ENCODE measurements at places on chromosomes 12 and 14.

- DNase-seq = no peak
These were observed 5.6 kb upstream of the OR6C76 start for GRCh38 chr12:55420307-55420962.

GRCh38 chr14:61765225-61765943 is 3.2 kb downstream of the SNAPC1 start:
- no peak for DNase-seq

DNA sequence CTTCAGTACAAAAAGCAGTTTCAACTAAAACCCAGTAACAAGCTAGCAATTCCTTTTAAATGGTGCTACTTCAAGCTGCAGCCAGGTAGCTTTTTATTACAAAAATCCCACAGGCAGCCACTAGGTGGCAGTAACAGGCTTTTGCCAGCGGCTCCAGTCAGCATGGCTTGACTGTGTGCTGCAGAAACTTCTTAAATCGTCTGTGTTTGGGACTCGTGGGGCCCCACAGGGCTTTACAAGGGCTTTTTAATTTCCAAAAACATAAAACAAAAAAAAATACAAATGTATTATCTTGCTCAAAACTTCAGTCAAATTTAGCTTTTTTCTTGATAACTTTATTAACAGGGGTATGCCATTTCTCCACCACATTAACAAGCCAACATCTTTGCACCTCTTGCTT is 3.6 kb upstream of the CLEC4E start:
- DNase-seq = peak; percentile 12

GRCh38 chr14:61475316-61475715 is 153.9 kb downstream of the PRKCH start:
- peak; percentile 69 for DNase-seq

GRCh38 chr12:109722721-109723094 is 9.1 kb downstream of the FAM222A start:
- no peak for DNase-seq

- DNase-seq = no peak
These were observed 22.2 kb downstream of the CYP46A1 start for GRCh38 chr14:99706107-99706900.

- no peak for DNase-seq
These were observed 83.4 kb downstream of the GTF2A1 start for GRCh38 chr14:81137316-81137715.

DNA sequence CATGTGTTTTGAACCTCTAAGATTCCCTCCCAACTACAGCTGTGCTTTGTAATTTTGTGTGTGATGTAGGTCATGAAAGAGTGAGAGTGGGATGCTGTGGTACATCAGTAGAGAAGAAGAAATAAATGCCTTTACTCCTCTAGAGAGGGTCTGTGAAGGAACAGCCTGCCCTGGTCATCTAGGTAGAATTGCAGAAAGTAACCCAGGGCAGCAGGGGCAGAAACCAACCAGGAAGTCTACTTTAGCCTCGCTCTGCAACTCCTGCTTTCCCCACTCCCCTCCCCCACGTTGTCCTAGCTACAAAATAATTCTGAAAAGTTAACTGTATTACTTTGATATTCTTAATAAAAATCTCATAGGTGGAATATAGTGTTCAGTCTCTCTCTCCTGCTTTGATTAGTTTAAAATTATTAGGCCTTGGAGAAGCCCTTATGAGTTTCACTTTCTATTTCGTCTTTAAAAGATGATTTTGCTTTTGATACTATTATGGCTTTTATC is 7.5 kb downstream of the TBK1 start:
- DNase-seq = no peak

DNA sequence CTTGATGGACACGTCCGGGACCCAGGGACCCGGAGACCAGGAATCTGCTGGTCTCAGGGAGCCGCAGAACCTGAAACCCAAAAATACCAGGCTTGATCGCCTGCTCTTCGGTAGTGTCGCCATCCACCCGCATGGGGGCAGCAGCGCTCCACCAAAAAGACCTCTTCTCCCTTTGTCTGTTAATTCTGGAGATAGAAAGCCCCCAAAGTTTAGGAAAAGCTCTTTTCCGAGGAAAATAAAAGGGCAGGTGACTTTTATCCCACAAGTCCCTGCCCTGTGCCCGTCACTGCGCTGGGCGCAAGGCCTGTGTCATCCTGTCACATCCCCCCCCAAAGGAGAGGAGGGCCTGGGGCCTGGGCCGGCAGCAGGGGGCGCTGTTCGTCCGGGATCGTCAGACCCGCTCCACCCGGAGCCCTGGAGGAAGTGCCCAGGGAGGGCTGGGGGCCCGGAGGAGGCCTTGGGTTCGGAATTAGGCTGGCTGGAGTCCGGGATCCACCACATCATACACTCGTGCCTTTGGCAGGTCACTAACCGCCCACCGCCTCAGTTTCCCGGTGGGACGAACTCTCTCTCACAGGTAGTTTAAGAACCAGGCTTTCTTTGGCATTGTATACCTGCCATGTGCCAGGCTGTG is 31.9 kb downstream of the DAD1 start:
- DNase-seq = peak; percentile 83

DNA sequence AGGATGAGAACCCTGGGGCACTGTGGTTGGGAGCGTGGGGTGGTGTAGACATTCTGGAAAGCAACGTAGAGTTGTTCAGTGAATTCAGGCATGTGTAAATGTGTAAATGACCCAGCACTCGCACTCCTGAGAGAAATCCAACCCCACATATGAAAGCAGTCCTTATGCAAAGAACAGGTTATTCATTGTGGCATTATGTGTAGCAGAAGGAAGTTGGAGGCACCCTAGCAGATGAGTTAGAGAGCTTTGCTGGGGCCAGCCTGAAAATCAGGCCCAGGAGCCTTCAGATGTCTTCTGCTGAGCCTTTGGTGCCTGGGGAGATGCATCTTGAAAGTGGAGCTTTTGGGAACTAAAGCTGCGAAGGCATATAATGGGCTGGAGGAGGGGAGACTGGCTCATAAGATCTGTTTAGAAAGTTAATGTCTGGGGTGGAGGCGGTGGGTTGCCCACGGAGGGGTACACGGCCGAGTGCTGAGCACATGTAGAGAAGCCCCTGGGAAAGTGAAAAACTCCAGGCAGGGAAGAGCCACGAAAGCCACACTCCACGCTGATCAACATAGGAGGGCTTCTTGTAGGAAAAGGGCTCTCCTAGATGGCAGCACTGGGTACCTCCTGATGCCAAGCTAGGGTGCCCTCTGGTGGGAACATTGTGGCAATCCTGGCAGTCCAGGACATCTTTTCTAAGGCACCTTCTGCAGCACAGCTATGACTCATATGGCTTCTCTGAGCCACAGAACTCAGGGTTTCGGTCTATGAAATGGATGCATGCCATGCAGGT is 6.0 kb upstream of the KRT83 start:
- peak; percentile 91 for DNase-seq

DNA sequence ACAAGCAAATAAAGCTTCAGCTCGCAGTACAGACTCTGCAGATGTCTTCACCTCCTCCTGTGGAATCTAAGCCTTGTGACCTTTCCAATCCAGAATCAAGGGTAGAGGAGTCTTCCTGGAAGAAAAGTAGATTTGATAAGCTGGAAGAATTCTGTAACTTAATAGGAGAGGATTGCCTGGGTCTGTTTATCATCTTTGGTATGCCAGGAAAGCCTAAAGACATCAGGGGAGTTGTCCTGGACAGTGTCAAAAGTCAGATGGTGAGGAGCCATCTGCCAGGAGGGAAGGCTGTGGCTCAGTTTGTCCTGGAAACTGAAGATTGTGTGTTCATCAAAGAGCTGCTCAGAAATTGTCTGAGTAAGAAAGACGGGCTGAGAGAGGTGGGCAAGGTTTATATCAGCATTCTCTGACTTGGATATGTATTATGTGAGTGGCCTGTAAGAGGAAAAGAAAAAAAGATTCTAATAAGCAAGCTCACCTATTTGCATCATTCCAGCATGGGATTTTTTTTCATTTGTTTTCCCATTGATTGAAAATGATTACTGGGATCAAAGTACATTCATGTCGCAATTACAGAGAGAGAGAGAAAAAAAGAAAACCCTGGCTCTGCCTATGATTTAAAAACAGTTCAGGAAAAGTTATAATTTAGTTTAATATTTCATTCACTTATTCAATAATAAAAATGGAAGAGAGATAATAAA is 767 bp downstream of the REP15 start:
- DNase-seq = no peak

GRCh38 chr12:102763471-102763870 is 153.6 kb downstream of the PAH start:
- DNase-seq = no peak

DNA sequence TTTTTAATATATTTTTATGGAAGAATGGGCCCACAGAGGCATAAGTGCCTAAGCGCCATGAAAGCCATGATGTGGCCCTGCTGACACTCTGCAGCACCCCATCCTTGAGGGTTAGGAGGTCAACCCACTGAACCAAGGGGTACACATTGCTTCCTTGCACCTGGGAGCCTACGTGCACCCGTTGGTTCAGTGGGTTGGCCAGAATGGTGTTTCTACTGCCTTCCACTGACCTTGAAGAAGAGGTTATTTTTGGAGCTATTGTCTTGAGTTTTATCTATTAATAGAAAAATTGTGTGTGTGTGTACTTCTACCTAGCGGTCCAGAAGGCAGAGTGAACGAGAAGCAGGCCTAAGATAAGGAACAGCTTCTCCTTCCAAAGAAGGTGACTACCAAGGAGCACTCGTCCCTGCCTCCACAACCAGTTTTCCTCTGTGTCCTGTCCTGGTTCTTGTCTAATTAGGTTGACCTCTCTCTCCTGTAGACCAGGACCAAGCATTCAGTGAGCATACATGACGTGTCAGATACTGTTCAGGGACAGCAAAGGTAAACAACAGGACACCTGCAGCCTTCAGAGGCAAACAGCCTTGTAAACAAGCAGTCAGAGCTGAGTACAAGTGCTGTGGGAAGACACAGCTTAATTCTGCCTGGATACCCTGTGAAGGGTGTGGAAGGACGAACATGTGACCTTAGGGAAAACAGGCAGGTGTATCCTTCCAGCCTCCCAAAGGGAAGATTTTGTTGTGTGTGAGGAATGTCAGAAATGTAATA is 30.4 kb upstream of the PLEK2 start:
- no peak for DNase-seq

- peak; percentile 6 for DNase-seq
These were observed 17.5 kb downstream of the DYRK4 start for GRCh38 chr12:4579305-4580102.

- no peak for DNase-seq
These were observed 782.5 kb downstream of the C12orf50 start for GRCh38 chr12:87246726-87247125.

DNA sequence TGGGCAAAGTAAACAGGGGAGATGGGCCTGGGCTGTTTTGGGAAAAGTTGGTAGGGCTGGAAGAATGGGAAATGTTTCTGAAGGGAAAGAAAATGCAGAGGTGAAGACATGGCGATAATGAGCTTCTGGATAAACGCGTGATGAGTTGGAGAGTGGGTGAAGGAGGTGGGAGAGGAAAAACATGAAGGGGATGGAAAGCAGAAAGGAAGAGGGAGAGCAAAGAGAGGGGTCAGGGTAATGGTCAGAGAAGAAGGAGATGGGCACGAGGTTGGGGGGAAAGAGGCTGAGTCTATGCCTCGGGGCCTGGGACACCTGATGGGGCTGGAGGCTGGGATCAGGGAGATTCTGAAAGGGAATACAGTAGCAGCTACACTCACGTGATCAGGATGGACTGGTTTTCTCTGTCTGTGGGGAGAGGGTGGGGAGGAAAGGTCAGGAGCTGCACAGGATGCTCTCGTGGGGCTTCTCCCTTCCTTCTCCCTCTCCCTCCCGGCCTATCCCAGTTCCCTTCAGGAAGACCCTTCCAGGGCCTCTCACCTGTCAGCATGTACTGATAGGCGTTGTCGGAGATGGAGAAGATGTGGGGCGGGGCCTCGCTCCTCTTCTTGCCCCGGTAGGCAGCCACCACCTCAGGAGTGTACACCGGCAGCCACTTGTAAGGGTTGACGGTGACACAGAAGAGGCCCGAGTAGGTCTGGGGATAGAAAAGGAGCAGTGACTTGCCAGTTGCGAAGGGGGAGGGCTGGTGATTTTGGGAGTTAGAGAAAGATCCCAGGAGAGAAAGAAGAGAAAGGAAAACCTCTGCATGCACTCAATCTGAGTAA is 3.1 kb downstream of the MYH7 start:
- DNase-seq = no peak

DNA sequence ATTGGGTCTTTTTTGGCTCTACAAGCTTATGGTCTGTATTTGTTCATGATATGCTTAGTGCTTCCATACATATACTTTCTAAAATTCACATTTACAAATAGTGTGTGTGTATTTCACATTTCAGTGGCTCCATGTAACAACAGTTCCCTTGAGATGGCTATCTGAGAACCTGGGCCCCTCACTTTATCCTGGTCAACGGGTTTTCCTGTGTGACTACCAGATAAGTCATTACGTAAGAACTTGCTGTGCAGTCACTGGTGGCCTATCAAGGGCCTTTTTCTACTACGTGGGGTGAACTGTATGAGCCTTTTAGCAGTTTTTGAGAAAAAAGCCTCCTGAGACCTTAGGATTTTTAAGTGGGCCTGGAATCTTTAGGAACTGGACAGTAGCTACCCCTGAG is 454.1 kb downstream of the PCNX1 start:
- no peak for DNase-seq

- no peak for DNase-seq
These were observed 201.1 kb upstream of the RGS6 start for GRCh38 chr14:71731096-71731495.

DNA sequence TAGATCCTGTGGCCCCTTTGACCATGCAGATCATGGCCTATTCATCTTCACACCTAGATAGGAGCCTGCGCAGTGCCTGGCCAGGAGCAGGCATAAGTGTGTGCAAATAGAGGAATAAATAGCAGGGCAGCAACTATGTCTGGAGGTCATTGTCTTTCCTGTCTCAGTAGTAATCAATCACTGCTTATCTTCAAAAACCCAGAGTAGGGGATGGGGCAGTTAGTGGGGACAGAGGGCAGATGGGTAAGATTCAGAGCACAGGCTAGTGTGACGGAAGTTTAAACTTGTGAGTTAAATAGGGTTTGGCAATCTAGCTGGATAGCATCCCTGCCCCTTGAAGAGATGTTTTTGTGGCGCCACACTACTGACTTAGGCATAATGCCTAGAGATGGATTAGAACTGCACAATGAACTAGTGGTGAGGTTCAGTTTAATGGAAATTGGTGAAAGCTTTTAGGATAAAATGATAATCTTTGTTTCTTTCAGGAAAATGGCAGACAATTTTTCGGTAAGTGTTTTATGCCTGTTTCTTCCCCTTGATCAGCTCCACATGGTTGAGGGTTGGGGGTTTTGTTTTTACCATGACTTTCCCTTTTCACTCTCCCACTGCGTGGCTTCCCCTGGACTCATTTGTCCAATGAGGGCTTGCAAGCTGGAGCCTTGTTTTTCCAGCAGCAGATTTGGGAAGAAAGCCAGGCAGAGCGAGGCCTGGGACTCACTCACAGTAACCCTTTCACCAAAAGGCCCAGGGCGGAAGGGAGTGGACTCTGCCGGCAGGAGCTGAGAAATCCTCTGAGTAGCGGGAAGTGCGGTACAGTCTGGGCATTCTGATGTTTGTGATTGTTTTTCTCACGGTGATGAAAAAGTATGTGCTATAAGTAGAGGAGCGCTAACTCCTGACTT is 8.1 kb downstream of the LGALS3 start:
- DNase-seq = no peak

GRCh38 chr14:40123816-40124215 is 691.6 kb upstream of the FBXO33 start:
- no peak for DNase-seq

GRCh38 chr14:37437490-37437889 is 157.6 kb downstream of the FOXA1 start:
- DNase-seq = peak; percentile 71

- DNase-seq = no peak
These were observed 35.0 kb upstream of the FUT8 start for GRCh38 chr14:65377576-65377975.

GRCh38 chr12:93819050-93819491 is 141.9 kb downstream of the CRADD start:
- no peak for DNase-seq

GRCh38 chr12:10901427-10901826 is 7.9 kb downstream of the TAS2R13 start:
- no peak for DNase-seq

All from NCI-H1694 treated with DMSO at 0.1 percent for 48 hours (cell line).